ENCODE measurements at places on chromosomes 12 and 14. TPM values are rescaled to one million over a fixed set of nuclear protein-coding genes. Genes with fewer than 3 reads are reported as not detected.

The FGF6 gene
- not detected for total RNA-seq

- no peak for DNase-seq
Measured at GRCh38 chr12:69588527-69588926, 3.3 kb downstream of the CCT2 start.

The INHBC gene
- not detected for total RNA-seq

The ALG10B gene
- total RNA-seq = 3.3 TPM

The SRRM4 gene
- 0.03 TPM for total RNA-seq

The CMKLR1 gene
- total RNA-seq = 8.6 TPM

GRCh38 chr14:104031384-104031783 lies 54.1 kb upstream of the ASPG start:
- DNase-seq = no peak

DNA sequence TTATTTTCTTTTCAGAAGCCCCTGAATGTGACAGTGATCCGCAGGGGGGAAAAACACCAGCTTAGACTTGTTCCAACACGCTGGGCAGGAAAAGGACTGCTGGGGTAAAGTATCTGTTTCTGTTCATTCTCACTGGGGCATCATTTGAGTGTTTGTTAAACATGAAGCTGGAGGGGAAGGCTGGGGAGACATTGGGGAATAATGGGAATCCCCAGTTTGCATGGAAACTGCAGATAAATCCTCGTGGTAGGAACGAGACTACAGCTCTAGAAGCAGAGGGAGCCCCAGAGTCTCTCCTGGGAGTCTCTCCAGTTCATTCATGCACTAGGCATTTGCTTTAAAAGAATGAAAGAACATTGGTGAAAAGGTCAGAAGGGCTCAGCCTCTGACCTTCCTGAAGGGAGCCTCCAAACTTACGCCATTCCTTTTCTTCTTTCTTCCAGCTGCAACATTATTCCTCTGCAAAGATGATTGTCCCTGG lies 2.5 kb upstream of the CFAP251 start:
- DNase-seq = no peak

DNA sequence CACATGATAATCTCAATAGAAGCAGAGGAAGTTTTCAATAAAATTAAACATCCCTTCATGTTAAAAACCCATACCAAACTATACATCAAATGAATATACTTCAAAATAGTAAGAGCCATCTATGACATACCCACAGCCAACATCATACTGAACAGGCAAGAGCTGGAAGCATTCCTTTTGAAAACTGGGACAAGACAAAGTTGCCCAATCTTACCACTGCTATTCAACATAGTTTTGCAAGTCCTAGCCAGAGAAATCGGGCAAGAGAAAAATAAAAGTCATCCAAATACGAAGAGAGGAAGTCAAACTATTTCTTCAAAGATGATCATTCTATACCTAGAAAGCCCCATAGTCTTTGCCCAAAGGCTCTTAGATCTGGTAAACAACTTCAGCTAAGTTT lies 454.7 kb upstream of the PRICKLE1 start:
- no peak for DNase-seq

DNA sequence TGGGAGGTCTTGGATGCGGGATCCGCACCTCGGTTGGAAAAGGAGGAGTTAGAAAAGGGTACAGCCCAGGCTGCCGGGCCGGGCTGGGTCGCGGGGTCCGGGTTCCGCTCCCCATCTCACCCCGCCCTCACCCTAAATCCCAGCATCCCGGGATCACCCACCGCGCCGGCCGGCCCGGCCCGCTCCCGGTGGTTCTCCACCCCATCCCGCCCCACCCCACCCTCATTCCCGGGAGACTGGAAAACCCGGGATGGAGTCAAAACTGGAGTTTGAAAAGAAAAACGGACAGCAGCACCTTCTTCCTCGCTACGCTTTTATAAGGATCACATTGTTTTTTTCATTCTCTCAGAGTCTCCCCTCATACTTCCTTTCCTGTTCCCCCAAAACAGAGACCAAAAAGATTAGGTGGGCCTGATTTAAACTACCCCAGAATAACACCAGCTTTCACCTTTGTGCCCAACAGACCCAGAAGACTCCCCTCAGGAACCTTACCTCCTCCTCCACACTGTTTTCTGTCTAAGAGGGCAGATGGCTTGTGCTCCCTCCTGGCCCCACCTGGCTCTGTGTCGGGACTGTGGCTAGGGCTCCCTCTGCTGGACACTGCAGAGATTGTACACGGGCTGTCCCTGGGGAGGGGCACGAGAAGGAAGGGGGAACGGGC lies 2.8 kb downstream of the GLI1 start:
- peak; percentile 90 for DNase-seq

The MYF5 gene
- total RNA-seq = not detected

DNA sequence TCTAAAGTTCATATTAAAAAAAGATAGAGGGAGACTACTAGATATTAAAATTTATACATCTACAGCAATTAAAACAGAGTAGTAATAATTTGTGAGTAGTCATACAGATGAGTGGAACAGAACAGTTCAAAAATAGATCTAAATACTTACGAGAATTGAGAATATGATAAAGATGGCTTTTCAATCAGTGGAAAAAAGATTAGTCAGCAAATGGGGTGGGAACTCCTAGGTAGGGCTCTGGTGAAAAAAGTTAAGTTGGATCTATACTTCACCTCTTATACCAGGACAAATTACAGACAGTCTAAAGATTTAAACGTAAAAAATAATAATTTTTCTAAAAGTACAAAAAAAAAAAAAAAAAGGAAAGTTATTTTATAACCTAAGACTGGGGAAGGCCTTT lies 66.9 kb downstream of the GPATCH2L start:
- DNase-seq = no peak

- DNase-seq = no peak
Measured at GRCh38 chr12:32535288-32535999, 136.1 kb downstream of the FGD4 start.

The DEGS2 gene
- total RNA-seq = 2.0 TPM

GRCh38 chr14:68976160-68977067 lies 2.7 kb downstream of the ACTN1 start:
- DNase-seq = no peak

The SLC38A4 gene
- total RNA-seq = 0.60 TPM

DNA sequence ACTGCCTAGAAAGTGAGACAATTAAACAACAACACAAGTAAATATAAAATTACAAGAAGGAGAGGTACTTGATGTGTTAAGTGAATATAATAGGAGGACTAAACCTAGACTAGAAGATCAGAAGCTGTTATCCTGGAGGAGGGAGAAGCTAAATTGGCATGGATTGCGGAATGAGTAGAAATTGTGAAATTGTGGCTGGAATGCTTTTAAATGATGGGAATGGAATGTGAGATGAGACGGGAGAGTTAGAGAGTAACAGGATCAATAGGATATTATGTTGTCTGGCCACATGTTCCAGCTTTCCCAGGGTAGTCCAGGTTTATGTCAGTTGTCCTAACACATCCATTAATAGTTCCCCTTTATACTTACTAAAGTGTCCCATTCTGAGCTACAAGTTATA lies 44.0 kb upstream of the CPNE8 start:
- no peak for DNase-seq

DNA sequence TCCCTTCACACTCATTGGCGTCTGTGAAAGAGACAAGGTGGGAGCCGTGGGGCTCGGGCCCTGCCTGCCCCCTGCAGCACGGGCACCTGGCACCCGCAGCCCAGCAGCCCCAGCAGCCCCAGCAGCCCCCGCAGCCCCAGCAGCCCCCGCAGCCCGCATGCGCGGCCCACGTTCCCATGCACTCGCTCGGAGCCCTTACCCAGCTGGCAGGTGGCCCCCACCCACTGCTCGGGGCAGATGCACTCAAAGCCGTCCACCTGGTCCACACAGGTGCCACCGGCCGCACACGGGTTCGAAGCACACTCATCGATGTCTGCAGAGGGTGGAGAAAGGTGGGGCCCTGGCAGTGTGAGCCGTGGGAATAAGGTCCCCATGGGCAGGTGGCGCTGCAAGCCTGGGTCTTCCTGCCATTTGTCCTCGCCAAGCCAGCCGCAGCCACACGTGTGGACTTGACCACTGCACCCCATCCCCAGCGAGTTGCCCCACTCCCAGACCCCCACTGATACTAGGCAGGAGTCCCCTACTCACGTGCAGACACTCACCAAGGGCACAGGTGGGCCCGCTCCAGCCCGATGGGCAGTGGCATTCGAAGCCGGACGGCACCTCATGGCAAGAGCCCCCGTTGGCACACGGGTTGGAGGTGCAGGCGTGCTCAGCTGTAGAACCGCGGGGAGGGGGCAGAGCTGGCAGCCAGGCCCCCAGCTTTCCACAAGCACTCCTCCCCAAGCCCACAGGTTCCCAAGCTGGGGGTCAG lies 17.3 kb downstream of the JAG2 start:
- DNase-seq = no peak

DNA sequence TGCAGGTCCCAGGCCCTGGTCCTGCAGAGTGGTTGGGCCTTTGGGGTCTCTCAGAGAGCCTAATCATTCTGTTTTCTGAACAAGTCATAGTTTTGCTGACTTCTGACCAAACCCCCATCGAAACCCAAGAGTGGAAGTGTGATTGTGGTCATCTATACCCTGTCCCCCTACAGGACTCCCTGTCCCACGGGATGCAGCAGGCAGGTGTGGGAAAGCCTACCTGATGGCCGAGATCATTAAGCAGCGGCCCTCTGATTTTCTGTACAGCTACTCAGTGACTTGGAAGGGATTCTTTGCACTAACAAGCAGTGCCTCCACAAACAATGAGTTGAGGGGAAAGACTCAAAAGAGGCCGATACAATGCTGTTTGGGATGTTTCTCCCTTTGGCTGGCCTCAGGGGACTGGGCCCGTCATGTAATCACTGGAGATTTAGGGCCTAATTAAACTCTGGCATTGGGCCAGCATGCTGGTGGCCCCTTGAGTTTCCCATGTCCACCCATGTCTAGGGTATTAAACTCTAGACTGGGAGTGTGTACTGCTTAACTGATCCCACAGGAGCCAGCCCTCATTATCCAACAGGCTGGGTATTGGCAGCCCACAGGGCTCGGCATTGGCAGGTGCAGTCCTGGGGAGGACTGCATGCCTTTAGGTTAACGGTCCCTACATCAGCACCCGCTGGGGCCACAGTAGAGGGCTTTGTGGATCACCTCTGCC lies 192.8 kb downstream of the ZFP36L1 start:
- DNase-seq = no peak

Data from upper lobe of left lung (tissue), 6 donors.